ENCODE measurements at places on chromosomes 4 and X. TPM values are rescaled to one million over a fixed set of nuclear protein-coding genes. Genes with fewer than 3 reads are reported as not detected.

The FREM3 gene
- not detected for total RNA-seq

The C1QTNF7 gene
- total RNA-seq = not detected

The MAGEA4 gene
- not detected for total RNA-seq

The KDR gene
- total RNA-seq = not detected

The MUC7 gene
- not detected for total RNA-seq

The CFAP99 gene
- total RNA-seq = not detected

The CLNK gene
- total RNA-seq = 0.05 TPM

The TSPAN6 gene
- not detected for total RNA-seq

The ARHGEF6 gene
- 85.6 TPM for total RNA-seq

The FAM200B gene
- 23.1 TPM for total RNA-seq

The EDA gene
- 2.2 TPM for total RNA-seq

The MYOZ2 gene
- total RNA-seq = not detected

The DCAF8L2 gene
- not detected for total RNA-seq

The MAOA gene
- 6.3 TPM for total RNA-seq

The MAML3 gene
- total RNA-seq = 5.5 TPM

- H3K36me3 ChIP-seq = no peaks in the 10 kb centered on the region
- DNase-seq = no peak
- no peak overlapping the region for H3K27ac ChIP-seq
- no peaks in the 10 kb centered on the region for H3K4me1 ChIP-seq
Measured at GRCh38 chr4:47567511-47567910, 82.4 kb downstream of the ATP10D start.

DNA sequence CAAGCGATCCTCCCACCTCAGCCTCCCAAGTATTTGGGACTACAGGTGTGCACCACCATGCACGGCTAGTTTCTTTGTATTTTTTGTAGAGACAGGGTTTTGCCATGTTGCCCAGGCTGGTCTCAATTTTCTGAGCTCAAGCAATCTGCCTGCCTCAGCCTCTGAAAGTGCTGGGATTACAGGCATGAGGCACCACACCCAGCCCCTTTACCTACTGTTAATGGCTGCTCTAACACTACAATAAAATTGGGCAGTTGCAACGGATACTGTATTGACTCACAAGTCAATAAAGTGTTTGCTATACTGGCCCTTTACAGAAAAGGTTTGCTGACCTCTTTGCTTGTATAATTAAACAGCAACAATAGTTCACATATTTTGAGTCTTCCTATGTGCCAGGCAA lies 41.5 kb downstream of the TRIM2 start:
- H3K4me3 ChIP-seq = no peak overlapping the region
- DNase-seq = no peak
- no peaks in the 10 kb centered on the region for H3K36me3 ChIP-seq
- no peak overlapping the region for H3K27ac ChIP-seq

- H3K27me3 ChIP-seq = peaks cover 93% of the 10 kb centered on the region
- peak; percentile 48 for DNase-seq
- H3K27ac ChIP-seq = no peak within 1 kb of the TSS
- peak within 1 kb of the TSS; percentile 78 for H3K4me3 ChIP-seq
- H3K36me3 ChIP-seq = no peaks in the 10 kb centered on the region
- peaks cover 43% of the 10 kb centered on the region for H3K4me1 ChIP-seq
Measured at GRCh38 chr4:80266253-80266901, at the start of gene FGF5. FGF5 (plus strand) TSS chr4:80266664; CDS start chr4:80266825, 161 bp downstream.

- no peak overlapping the region for H3K27ac ChIP-seq
- peaks cover 11% of the 10 kb centered on the region for H3K27me3 ChIP-seq
- H3K4me3 ChIP-seq = no peak overlapping the region
- H3K4me1 ChIP-seq = peaks cover 13% of the 10 kb centered on the region
- no peaks in the 10 kb centered on the region for H3K36me3 ChIP-seq
Measured at GRCh38 chr4:119035951-119036737, 99.5 kb upstream of the MYOZ2 start.

GRCh38 chr4:16217300-16218051 lies 8.8 kb downstream of the TAPT1 start:
- peak overlapping the region; percentile 88 for H3K27ac ChIP-seq
- no peaks in the 10 kb centered on the region for H3K27me3 ChIP-seq
- DNase-seq = no peak
- H3K4me3 ChIP-seq = peak overlapping the region; percentile 35

DNA sequence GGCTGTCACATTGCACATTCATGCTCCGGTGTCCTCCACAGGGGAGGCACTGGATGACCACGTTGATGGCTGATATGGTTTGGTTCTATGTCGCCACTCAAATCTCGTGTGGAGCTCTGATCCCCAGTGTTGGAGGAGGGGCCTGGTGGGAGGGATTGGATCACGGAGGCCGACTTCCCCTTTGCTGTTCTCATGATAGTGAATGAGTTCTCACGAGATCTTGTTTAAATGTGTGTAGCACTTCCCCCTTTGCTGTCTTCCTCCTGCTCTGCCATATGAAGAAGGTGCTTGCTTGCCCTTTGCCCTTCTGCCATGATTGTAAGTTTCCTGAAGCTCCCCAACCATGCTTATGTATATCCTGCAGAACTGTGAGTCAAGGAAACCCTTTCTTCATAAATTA lies 22.3 kb upstream of the NAT8L start:
- H3K27me3 ChIP-seq = peaks cover 35% of the 10 kb centered on the region
- peaks cover 2% of the 10 kb centered on the region for H3K36me3 ChIP-seq
- H3K27ac ChIP-seq = no peak overlapping the region
- H3K4me1 ChIP-seq = no peaks in the 10 kb centered on the region
- no peak for DNase-seq
- no peak overlapping the region for H3K4me3 ChIP-seq

- no peak overlapping the region for H3K4me3 ChIP-seq
- H3K4me1 ChIP-seq = peaks cover 54% of the 10 kb centered on the region
- no peak for DNase-seq
Measured at GRCh38 chr4:36274158-36274557, 7.3 kb upstream of the DTHD1 start.

DNA sequence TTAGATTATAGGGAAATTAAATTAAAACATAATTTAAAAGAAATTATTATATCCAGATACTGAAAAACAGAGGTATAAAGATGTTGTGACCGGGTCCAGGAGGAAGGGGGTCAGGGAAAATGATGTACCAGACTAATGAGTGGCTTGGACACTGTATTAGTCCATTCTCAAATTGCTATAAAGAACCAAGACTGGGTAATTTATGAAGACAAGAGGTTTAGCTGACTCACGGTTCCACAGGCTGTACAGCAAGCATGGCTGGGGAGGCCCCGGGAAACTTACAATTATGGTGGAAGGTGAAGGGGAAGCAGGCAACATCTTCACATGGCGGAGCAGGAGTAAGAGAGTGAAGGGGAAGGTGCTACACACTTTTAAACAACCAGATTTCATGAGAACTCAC lies 3.4 kb upstream of the FAM9B start:
- no peak overlapping the region for H3K27ac ChIP-seq
- no peak for DNase-seq
- H3K36me3 ChIP-seq = no peaks in the 10 kb centered on the region
- no peaks in the 10 kb centered on the region for H3K27me3 ChIP-seq
- H3K4me3 ChIP-seq = no peak overlapping the region

- H3K27ac ChIP-seq = no peak overlapping the region
- H3K4me3 ChIP-seq = no peak overlapping the region
- H3K36me3 ChIP-seq = no peaks in the 10 kb centered on the region
- DNase-seq = no peak
Measured at GRCh38 chr4:147874109-147874508, 142.2 kb downstream of the ARHGAP10 start.

- H3K27ac ChIP-seq = no peak overlapping the region
- H3K36me3 ChIP-seq = no peaks in the 10 kb centered on the region
- H3K4me3 ChIP-seq = no peak overlapping the region
Measured at GRCh38 chrX:17798921-17799320, 61.6 kb downstream of the SCML1 start.

DNA sequence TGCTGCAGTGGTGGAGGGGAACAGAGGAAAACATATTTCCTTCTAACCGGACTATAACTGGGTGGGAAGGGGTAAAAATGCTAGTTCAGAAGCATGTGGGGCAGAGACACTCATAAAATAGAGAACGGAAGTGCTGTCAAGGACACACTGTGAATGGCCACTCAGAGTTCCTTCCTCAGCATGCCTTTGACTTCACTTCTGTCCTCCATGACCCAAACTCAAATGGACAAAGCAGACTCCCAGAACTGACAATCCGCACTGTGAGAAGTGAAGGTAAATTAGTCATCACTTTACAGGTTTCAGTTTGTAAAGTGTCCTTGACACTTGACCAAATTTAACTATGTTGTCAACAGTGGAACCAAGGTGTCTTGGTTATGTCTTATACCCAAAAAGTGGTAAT lies 30.2 kb upstream of the ELF2 start:
- H3K4me1 ChIP-seq = peaks cover 18% of the 10 kb centered on the region
- no peak overlapping the region for H3K27ac ChIP-seq
- no peak overlapping the region for H3K4me3 ChIP-seq

GRCh38 chrX:150766351-150767044 lies 73.3 kb downstream of the MTMR1 start:
- peaks cover 6% of the 10 kb centered on the region for H3K27me3 ChIP-seq
- no peak overlapping the region for H3K27ac ChIP-seq
- peaks cover 5% of the 10 kb centered on the region for H3K4me1 ChIP-seq
- no peak for DNase-seq

GRCh38 chr4:6701371-6701770 lies 7.7 kb downstream of the S100P start:
- DNase-seq = peak; percentile 49
- H3K27me3 ChIP-seq = no peaks in the 10 kb centered on the region
- no peak overlapping the region for H3K4me3 ChIP-seq
- H3K36me3 ChIP-seq = peaks cover 8% of the 10 kb centered on the region
- no peak overlapping the region for H3K27ac ChIP-seq
- H3K4me1 ChIP-seq = peaks cover 69% of the 10 kb centered on the region

GRCh38 chr4:126396703-126397102 lies 1081.9 kb downstream of the FAT4 start:
- H3K4me3 ChIP-seq = no peak overlapping the region
- H3K27ac ChIP-seq = no peak overlapping the region
- no peaks in the 10 kb centered on the region for H3K4me1 ChIP-seq
- no peak for DNase-seq

- H3K27ac ChIP-seq = peak overlapping the region; percentile 89
- H3K4me1 ChIP-seq = peaks cover 56% of the 10 kb centered on the region
- DNase-seq = no peak
Measured at GRCh38 chr4:189941005-189941450, 356 bp downstream of the FRG1 start.

DNA sequence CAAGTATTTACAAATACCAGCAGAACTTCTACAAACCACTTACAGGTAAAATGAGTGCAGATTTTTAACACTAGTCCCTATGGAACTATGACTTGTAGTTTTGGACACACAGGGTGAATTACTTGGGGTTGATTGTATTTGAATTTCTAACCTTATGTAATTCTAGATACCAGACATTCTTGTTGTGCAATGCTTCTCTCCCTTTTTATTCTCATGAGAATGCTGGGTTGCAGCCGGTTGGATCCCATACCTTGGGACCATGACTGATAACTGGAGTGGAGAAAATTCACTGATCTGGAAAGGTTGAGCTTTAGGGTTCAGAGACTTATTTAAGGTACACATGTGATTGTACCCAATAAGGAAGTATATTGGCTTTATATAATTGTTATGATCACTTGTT lies 8.8 kb downstream of the TET2 start:
- H3K4me1 ChIP-seq = peaks cover 42% of the 10 kb centered on the region
- DNase-seq = no peak
- no peaks in the 10 kb centered on the region for H3K27me3 ChIP-seq
- no peak overlapping the region for H3K4me3 ChIP-seq

GRCh38 chrX:123971982-123972381 lies 10.5 kb downstream of the STAG2 start:
- peaks cover 50% of the 10 kb centered on the region for H3K4me1 ChIP-seq
- no peaks in the 10 kb centered on the region for H3K27me3 ChIP-seq
- H3K27ac ChIP-seq = no peak overlapping the region
- H3K4me3 ChIP-seq = peak overlapping the region; percentile 35
- no peak for DNase-seq
- no peaks in the 10 kb centered on the region for H3K36me3 ChIP-seq

GRCh38 chr4:66516940-66517339 lies 846.7 kb upstream of the EPHA5 start:
- DNase-seq = no peak
- H3K36me3 ChIP-seq = no peaks in the 10 kb centered on the region
- no peak overlapping the region for H3K27ac ChIP-seq
- no peaks in the 10 kb centered on the region for H3K4me1 ChIP-seq

DNA sequence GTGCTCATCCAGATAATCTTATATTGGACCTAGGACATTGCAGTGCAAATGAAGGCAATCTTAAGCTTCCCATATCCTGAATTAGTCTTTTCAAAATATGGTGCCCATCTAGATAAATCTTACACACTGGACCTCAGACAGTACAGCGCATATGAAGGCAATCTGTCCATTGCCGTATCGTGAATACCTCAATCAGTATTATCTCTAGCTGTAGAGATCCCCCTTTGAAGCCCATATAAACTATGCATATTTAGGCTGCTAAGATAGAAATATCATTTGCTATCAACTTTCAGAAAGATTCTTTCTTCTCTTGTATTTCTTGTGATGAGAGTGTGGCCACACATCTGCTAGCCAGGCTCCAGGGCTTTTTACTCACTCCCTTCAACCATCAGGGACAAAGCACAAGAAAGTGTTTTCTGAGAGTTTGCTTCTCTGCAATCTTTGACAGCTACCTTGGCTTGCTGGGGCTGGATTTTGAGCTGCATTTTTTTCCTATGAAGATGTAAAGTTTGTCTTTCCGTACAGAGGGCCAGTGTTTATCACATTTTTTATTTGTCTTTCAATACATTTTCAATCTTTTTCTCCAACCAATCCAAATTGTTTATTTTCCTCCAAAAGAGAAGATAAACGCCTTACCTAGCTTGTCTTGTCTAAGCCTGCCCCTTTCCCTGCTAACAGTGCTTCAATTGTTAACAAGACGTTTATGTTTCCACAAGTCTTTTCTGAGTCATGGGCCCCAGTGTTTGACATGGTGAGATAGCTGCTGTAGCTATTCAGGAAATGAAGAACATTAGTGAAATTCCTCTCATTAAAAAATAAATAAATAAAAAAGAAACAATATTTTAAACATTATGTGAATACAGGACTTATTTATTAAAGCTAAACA lies 57.6 kb upstream of the FAT1 start:
- no peaks in the 10 kb centered on the region for H3K36me3 ChIP-seq
- H3K27me3 ChIP-seq = no peaks in the 10 kb centered on the region

GRCh38 chr4:175988511-175988910 lies 77.1 kb upstream of the WDR17 start:
- H3K4me3 ChIP-seq = no peak overlapping the region
- DNase-seq = no peak
- no peaks in the 10 kb centered on the region for H3K27me3 ChIP-seq
- H3K4me1 ChIP-seq = no peaks in the 10 kb centered on the region
- H3K36me3 ChIP-seq = no peaks in the 10 kb centered on the region

DNA sequence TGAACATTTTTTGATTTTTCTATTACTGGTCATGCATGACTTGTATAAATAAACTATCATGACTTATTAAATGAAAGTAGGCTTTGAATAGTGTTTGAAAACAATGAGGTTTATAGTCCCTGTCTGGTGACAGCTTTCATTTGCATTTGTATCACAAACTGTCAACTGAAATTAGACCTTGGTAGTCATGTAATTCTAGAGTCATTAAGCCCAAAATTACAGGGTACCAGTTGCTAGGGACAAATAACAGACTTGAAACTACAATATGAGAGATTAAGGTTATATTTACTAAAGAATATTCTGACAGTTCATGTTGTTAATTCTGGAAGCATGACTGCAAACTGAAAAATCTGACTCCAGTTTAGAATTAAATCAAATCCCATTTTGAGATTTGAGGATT lies 9.2 kb upstream of the VAMP7 start:
- peaks cover 7% of the 10 kb centered on the region for H3K4me1 ChIP-seq
- peaks cover 34% of the 10 kb centered on the region for H3K27me3 ChIP-seq
- H3K27ac ChIP-seq = no peak overlapping the region
- peaks cover 9% of the 10 kb centered on the region for H3K36me3 ChIP-seq
- no peak for DNase-seq

- no peak for DNase-seq
- peaks cover 4% of the 10 kb centered on the region for H3K4me1 ChIP-seq
- peaks cover 8% of the 10 kb centered on the region for H3K27me3 ChIP-seq
- no peak within 1 kb of the TSS for H3K27ac ChIP-seq
- H3K4me3 ChIP-seq = no peak within 1 kb of the TSS
Measured at GRCh38 chr4:40334591-40335524, at the start of gene CHRNA9. CHRNA9 (plus strand) TSS chr4:40335333; CDS start chr4:40335468, 135 bp downstream.
